ENCODE measurements at places on chromosomes 5 and 9. TPM values are rescaled to one million over a fixed set of nuclear protein-coding genes. Genes with fewer than 3 reads are reported as not detected.

TMED9 gene
- total RNA-seq: 156 TPM

BAAT gene
- total RNA-seq: 0.15 TPM

PAEP gene
- total RNA-seq: not detected

ZBTB43 gene
- 21.9 TPM for total RNA-seq

MYMK gene
- not detected for total RNA-seq

DNA sequence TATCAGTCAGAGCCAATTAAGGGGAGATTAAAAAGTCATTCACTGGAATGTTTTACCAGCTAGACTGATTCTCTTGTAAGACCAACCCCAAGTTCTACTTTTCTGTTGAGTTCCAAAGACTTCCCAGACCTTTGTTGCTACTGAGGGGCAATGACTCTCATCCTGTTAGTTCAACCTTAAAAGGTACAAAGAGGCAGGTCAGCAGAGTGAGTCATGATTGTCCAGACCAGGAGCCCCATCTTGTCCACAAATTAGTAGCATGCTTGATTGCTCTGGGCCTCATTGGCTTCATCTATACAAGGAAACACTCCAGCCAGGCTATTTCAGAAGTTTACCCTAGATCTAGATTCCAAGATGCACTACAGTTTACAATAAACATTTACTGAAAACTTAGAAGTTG is 79.9 kb upstream of the IL7R start:
- DNase-seq: no peak

DNA sequence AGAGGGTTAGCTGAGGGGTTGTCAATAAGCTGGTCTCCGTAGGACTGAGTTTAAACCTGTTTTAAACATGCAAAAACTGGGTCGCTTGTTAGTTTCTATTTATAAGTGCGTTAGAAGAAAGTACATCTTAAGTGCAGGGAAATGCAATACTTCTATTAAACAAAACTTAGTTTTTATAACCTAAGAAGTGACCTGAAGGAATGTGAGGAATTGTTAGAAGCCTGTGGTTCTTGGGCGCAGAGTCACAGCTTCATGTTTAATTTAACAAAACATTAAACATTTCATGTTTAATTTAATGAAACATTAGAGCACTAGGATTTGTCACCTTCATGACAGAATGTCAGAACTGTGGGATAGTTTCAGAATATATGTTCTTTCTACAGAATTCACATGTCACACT is 469.2 kb upstream of the WWC1 start:
- DNase-seq: no peak

DNA sequence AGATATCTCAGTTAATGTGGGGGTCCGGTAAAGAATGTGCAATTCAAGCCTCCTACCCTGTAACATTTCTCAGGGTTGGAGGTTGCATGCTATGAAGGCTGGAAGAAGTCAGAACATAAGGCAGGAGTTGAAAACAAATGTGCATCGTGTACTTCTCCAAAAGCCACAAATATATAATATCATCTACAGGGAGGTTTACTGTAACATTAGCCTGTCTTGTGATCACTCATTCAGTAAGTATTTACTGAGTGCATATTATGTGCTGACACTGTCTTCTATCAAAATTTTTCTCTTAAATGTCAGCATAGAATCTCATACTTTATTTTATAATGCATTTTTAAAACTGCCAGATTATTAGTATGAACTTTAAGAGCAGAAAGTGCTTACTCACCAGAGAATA is 105.6 kb upstream of the ZNF366 start:
- no peak for DNase-seq

GRCh38 chr9:89802781-89803355 is 198.1 kb downstream of the GADD45G start:
- DNase-seq: no peak

DNA sequence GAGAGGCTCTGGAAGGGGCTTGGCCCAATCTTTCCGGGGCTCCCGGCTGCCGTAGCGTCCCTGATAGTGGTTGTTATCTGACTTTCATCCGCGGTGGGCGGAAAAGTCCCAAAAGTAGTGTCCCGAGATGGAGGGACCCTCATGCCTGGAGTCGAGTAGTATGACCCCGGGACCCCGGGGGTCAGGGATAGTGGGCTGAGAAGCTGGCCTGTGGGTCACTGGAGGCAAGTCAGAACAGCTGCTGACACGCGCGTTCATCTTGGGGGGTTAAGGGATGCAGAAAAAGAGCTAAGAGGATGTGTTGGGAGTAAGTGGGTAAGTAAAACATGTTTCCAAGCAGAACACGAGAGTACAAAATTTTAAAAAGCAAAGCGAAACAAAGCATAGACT is 123.4 kb downstream of the TMEM161B start:
- DNase-seq: no peak

- DNase-seq: no peak
Measured at GRCh38 chr9:10026443-10026984, 586.3 kb downstream of the PTPRD start.

- DNase-seq: no peak
Measured at GRCh38 chr5:74457876-74458275, 182.7 kb downstream of the ENC1 start.

- no peak for DNase-seq
Measured at GRCh38 chr5:154358516-154359220, 87.1 kb upstream of the SAP30L start.

- DNase-seq: no peak
Measured at GRCh38 chr5:153905219-153905618, 133.5 kb downstream of the FAM114A2 start.

DNA sequence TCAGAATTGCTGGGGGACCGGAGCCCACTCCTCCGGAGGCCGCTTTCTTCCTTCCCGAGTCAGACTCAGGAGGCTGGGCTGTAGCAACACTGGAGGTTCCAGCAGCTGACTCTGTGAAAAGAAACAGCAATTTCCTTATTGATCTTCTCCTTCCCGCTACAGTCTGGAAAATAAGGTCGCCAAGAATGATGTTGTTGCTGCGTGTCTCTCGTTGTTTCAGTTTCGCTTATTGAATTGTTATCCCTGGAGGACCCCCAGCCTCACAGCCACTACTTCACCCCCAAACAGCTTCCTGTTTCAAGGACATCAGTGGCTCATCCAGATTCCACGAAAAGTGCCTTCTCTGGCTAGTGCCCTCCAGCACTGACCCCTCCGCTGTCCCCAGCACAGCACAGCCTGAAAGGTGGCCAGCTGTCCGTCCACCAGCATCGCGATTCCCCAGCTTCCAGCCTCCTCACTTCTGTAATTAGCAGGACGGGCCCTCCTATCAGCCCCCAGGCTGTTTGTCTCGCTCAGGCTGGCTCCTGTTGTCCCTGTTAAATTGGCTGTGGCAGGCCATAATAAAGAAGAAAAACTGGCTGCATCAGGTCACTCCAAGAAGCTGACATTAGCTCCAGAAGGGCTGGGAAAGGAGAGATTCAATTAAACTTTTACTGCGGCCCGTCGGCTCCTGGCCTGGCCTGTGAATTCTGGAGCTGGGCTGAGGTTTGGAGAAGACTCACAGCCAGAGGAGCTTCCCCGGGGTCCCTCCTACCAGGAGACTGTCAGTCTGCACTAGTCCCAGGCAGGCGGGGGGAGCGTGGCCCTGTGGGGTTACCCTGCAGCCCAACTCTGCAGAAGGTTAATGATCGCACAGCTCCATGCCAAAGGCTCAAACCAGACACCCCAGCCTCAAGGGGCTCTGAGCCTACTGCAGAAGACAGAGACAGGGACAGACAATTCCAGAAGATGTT is 40.5 kb downstream of the OLFM1 start:
- DNase-seq: no peak

DNA sequence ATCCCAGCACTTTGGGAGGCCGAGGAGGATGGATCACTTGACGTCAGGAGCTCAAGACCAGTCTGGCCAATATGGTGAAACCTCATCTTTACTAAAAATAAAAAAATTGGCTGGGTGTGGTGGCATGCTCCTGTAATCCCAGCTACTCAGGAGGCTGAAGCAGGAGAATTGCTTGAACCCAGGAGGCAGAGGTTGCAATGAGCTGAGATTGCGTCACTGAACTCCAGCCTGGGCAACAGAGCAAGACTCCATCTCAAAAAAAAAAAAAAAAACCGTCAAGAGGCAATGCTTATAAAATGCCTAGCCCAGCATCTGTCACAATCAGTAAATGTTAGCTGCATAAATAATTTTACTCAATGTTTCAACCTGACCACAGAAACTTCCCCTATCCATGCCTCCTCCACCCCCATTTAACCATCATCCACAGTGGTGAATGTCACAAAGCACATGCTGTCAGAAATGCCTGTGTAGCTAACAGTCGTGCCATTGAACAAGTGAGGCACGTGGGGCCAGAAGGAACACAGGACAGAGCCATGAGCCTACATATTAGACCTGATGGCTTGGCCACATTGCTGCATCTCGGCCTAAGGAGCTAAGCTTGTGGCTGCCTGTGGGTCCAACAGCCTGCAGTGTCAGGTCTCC is 16.8 kb upstream of the TCOF1 start:
- no peak for DNase-seq

All from H9 (cell line).